IPS DF 6.9 (cell line): ENCODE measurements at places on chromosomes 2 and 18.
A peak's percentile ranks its signal among the peaks of the same experiment; 100 is the strongest.

- DNase-seq: no peak
Measured at GRCh38 chr2:64562148-64562784, 38.1 kb downstream of the AFTPH start.

DNA sequence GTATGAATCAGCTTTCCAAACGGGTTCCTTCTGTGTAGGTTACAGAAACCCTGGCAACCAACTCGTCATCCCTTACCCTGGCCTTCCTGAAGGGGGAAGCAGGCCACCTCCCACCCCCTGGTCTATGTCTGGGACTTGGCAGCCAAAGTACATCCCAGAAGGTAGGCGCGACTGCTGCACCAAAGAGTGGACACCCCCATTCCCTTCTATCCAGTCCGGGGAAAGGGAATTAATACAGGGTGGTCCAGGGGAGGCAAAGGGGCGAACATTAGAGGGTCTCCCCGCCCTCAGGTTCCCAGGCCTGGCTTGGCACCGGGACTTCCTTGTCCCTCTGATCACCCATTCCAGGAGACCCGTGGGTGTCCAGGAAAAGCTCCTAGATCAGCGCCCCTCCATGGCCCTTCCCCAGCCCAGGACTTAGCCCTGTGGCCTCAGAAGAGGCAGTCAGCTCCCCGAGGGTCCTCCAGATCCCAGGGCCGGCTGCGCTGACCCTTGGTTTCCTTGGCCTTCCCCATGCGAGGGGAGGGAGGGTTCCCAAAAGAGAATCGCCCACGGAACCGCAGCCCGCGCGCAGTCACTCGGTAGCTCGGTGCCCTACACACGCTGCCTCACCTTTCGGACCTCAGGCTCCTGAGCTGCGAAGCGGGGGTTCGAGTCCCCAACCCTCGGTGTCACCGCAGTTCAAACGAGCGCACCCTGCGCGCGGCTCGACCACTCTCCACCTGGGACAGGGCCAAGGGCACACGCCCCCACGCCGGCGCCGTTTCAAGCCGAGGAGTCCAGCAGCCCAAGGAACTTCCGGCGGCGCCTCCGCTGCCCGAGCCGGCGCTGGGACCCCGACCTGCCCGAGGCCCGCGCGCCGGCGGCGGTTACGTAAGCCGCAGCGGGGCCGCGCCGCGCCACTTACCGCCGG, at the start of gene PER2:
Gene PER2 (minus strand): TSS at position 874 of the 913 bp plus-strand sequence. CDS start 10,674 bp downstream, outside the sequence.
- no peak for DNase-seq

GRCh38 chr2:193583638-193584400, 1389.1 kb upstream of the TMEFF2 start:
- DNase-seq: peak; percentile 61

GRCh38 chr2:1055014-1055595, 104.5 kb downstream of the SNTG2 start:
- no peak for DNase-seq

DNA sequence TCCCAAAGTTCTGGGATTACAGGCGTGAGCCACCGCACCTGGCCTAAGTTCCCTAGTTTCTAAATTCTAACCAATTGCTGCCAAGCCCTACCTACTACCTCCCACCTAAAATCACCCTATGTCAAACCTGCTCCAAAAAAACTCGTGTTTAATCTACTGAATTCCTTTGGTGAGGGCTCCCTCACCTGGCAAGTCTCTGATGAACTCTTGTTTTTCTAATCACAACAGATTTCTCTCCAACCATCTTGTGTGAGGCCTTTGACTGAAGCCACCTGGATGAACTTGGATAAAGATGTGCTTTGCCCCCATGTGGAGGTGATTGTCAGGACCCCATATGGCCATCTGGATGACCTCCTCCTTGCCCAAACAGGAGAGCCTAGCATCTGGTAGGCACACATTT, 17.4 kb upstream of the SLC35G4 start:
- DNase-seq: no peak

DNA sequence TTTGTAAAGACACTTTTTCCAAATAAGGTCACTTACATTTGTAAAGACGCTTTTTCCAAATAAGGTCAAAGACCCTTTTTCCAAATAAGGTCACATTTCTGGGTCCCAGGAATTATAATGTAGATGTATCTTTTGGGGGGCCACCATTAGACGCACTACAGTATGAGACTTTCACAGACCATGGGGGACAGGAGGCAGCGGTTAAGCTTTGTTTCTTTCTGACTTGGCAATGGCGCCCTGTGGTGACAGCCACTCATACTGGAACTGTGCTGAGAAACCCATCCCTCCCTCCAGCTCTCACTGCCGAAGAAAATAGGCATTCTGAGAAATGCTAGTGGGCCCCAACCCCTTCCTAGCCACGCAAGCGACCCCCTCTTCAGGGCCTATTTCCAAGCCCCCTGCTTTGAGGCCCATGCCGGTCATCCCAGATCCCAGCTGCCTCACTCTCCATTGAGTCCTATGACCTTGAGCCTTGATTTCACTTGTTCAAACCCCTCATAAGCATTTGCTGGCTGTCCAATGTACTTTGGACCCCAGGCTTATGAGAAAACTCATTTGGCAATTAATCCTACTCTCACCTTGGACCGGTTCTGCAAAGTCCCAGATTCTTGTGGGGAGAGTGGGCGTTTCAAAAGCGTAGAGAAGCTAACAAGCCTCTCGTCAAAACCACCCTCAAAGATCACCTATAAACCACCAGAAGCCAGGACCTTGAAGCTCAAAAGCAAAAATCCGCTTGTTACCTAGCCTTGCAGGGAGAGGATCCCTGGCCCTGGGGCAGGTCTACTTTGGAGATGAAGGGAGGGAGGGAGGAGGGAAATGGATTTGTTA, 11.3 kb upstream of the SPATA3 start:
- no peak for DNase-seq

DNA sequence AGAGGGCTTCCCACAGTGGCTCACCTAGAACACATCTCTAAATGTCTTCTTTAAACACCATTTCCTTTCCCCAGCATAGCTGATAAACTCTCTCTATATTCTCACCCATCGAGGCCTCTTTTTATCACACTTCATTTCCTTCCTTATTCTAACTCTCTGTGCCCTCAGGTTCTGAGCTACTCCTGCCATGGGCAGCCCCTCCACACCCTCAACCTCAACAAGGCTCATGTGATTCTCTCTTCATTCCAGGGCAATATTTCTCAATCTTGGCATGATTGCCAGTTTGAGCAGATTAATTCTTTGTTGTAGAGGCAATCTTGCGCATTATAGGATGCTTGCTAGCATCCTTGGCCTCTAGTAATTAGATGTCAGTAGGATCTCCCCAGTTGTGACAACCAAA, 999.1 kb downstream of the TSN start:
- DNase-seq: no peak

GRCh38 chr2:100935372-100935752, 66.7 kb upstream of the RPL31 start:
- no peak for DNase-seq

- DNase-seq: no peak
Measured at GRCh38 chr2:5569256-5569655, 122.9 kb upstream of the SOX11 start.

DNA sequence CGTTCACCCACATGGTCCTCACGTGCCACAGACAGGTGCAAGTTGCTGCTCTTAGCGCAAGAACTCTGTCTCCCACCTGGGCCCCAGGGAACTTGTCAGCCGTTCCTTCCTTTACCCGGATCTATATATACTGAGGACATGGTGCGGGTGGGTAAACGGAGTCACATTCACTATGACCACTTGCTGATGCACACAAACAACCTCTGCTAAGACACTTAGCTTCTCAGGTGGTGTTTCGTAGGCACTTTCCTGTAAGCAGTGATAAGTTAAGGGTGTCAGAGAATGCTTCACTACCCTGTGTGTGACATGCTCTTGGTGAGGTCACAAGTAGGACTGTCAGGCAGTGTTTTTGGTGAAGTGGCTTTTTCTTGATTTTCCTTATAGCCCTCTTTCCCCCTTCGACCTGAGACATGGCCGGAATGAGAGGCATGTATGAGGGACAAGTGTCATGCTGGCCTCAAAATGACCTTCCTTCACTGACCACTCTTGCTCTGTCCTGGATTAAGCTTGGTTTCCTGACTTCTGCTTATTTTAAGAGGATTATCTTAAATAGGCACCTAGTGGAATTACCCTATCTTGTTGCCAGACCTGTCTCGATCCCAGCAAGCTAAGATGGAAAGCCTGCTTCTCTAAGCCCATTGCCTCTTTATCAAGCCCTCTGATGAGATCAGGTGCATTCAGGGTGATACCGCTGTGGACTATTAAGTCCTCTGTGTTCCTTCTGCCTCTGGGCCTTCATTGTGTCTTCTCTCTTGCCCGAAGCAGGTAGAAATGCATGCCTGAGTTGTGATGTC, 97.1 kb upstream of the CELF4 start:
- DNase-seq: no peak

DNA sequence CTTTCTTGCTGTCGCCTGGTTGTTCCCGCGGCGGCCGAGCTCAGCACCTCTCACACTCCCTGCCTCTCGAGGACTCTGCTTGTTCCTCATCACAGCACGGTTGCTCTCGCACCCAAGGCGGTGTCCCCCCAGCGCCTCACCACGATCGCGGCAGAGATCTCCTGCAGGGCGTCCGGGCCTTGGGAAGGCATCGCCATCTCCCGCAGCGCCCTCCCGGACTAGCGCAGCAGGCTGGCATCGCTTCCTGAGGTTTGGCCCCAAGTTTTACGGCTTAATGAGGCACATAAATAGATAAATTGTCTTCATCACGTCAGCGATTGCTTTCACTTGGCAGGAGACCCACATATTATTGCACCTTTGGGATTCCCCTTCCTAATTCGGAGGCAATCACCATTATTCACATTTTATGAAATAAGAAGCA, 125.4 kb downstream of the RGPD3 start:
- DNase-seq: no peak

DNA sequence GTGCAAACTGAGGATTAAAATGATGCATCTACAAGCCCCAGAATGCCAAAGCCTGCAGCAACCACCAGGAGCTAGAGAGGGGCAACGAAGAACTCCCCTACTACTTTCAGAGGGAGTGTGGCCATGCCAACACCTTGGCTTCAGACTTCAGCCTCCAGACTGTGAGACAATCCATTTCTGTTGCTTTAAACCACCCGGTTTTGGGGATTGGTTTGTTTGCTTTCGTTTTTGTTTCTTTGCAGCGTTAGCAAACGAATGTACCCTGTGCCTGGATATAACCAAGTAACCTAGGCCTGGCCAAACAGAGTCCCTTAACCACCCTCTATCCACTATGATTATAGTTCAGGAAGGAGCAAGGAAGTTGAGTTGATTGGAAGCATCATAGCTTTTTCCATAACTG, 171.2 kb upstream of the NCK2 start:
- DNase-seq: no peak

DNA sequence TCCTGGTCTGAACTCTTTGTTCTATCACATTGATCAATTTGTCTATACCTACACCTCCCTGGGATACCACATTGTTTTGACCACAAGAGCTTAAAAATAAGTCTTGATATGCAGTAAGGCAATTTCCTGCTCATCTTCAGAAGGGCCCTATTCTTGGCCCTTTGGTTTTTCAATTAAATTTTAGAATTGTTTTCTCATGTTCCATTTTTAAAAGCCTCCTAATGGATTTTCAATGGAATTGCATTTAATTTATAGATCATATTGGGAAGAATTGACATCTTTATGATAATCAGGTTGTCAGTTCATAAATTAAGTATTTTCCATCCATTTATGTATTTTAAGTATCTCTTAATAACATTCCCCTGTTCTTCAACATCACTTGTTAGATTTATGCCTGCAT, 47.6 kb upstream of the EPAS1 start:
- no peak for DNase-seq

DNA sequence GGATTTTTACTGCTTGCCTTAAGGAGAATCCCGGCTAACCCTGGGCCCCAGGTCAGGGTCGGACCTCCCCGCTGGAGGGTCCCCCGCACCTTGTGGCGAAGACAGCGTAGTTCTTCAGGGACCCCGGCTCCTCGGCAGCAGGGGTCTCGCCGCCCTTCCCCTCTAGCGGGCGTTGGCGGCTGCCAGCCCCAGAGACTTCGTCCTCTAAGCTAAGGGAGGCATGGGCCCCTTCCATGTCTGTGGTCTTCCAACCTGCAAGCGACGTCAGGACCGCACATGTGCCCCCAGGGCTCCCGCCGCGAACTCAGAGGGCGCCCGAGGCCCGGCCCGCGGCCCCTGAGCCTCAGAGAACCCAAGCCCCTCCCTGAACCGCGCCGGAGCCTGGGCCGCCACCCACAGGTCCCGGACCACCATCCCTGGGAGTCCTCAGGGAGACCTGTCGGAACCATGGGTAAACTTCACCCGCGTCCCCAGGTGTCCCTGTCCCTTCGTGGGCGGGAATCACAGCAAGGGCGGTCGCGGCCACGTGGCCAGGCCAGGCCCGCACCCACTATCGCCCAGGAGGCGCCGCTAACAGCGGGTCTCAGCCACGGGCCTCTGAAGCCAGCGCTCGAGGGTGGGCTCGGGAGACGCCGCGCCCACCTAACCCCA, 562 bp downstream of the ANKMY1 start:
- DNase-seq: no peak

- DNase-seq: no peak
Measured at GRCh38 chr2:21078296-21078695, 34.4 kb upstream of the APOB start.

DNA sequence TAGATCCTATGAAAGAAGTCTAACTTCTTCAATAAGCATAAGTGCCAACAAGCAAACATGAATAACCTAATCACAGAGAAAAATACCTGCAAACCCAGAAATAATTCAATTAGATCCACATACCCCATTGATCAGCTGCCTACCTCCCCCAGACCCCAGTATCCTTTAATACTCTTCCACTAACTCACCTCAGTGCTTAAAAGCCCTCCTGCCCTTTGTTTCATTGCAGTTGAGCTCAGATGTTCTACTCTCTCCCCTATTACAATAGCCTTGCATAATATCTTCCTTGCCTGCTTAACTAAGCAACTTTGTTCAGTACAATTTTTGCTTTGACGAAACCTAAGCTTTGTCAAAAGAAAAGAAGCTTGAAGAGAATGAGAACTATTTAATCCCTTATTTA, 156.0 kb upstream of the ZC3H15 start:
- DNase-seq: no peak

- DNase-seq: peak; percentile 48
Measured at GRCh38 chr2:17470855-17471641, 47.2 kb downstream of the RAD51AP2 start.

DNA sequence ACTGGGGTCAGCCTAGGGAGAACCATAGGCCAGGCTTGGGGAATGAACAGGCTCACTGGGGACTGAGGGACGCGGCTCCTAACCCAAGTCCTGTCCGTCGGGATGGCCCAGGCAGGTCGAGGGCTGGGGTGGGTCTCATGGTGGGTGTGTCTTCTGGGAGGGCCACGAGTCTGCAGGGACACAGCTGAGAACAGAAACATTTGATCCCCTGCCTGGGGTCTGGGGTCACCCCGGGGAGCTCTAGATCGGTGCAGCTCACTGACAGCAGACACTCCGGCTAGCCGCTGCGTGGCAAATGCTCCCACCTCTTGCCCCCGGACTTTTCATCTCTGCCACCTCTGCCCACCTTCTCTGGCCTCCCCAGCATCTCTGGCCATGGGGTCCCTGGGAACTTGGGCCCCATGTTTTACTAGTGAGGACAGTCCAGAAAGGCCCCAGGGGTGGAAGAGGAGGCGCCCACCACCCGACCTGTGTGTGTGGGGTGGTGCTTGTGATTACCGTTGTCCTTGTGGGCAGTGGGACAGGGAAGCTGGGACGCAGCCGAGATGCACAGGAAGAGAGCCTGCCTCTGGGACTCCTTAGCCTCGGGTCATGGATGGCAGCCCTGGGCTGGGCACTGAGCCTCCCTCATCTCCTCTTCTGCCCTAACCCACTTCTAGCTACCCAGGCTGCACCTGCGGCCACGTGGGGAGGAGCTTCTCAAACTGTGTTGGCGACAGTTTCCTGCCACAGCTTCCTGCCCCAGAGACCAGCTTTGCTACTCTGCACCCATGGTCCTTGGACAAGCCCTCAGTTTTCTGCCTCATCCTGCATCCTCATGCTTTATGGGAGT, 4.9 kb downstream of the ZAP70 start:
- no peak for DNase-seq

- DNase-seq: no peak
Measured at GRCh38 chr2:207038299-207038698, 99.0 kb downstream of the CPO start.
